ENCODE measurements at places on chromosomes 11 and 22. TPM values are rescaled to one million over a fixed set of nuclear protein-coding genes. Genes with fewer than 3 reads are reported as not detected.

MCM5 gene
- 99.6 TPM for total RNA-seq

PANX3 gene
- total RNA-seq: not detected

PRODH gene
- 39.0 TPM for total RNA-seq

SCGB1A1 gene
- not detected for total RNA-seq

APOL3 gene
- total RNA-seq: 0.35 TPM

DCDC1 gene
- not detected for total RNA-seq

GDPD5 gene
- 28.6 TPM for total RNA-seq

DRD2 gene
- total RNA-seq: 13.9 TPM

TNNI2 gene
- total RNA-seq: 8.6 TPM

FDXACB1 gene
- total RNA-seq: 4.3 TPM

GRCh38 chr11:79400717-79401330 lies 40.0 kb downstream of the TENM4 start:
- peak; percentile 53 for DNase-seq

DNA sequence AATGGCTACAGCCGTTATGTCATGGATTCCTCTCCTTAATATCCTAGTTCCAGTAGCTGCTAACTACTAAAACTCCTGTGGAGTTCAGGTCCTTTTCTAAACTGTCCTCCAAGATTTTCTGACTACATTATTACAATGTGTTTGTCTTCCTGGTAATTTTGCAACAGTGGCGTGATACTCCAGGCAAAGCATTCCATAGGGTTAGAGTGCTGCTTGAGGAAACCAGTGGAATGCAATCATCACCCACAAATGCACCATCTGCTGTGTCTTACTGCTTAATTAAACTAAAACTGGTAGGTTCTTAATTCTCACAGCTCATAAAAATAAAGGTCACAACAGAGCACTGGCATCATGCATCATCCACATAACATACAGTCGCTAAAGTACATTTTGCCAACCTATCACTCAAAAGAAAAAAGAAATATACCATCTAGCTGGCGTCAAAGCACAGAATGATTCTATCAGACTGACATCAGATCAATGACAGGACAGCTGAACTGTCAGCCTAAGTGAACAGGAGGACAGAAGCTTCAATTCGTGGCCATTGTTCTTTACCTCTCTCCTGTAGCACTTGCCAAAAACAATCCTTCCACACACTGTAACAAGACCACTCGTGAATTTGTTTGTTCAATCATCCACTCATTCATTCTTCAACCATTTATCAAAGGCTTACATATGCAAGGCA lies 182.5 kb downstream of the CADM1 start:
- no peak for DNase-seq

DNA sequence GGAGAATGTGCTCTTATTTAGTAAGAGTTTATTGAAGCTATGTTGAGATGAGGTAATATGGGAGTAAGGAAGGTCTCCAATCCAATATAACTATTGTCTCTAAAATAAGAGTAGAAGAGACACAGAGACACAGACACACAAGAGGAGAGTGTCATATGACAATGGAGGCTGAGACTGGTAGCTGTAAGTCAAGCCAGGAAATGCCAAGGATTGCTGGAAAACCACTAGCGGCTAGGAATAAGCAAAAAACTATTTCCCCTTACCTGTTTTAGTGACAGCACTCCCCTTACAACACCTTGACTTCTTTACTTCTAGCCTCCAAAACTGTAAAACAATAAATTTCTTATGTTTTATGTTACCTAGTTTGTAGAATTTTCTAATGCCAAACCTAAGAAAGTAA lies 1652.8 kb downstream of the LRRC4C start:
- no peak for DNase-seq

DNA sequence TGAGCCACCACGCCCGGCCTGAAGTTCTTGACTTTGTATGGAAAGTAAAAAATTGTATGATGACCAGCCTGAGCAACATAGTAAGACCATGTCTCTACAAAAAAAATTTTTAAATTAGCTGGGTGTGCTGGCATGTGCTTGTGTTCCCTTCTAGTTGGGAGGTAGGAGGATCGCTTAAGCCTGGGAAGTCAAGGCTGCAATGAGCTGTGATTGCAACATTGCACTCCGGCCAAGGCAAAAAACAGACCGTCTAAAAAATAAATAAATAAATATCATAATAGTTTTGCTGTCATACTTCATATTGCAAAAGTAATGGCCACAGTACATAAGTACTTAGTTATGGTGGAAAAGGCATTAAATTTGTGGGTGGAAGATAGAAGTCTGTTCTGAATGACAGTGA lies 3.4 kb downstream of the AGBL2 start:
- no peak for DNase-seq

DNA sequence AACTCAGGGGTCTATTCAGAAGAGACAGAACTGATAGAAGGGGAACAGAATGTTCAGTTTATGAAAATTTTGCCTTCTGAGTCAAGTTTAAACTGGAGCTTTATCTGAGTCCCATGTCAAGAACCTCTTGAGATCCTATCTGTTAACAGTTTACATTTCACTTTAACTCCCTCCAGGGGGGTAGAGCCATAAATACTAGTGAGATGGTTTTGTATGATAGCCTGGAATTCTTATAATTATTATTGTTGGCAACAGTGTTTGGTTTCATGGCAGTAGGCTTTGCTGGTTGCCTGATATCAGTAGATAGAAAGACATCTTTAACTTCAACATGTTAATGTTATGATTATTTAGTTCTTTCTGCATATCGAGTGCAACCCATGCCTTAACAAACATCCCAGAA lies 498.5 kb downstream of the INSC start:
- no peak for DNase-seq

DNA sequence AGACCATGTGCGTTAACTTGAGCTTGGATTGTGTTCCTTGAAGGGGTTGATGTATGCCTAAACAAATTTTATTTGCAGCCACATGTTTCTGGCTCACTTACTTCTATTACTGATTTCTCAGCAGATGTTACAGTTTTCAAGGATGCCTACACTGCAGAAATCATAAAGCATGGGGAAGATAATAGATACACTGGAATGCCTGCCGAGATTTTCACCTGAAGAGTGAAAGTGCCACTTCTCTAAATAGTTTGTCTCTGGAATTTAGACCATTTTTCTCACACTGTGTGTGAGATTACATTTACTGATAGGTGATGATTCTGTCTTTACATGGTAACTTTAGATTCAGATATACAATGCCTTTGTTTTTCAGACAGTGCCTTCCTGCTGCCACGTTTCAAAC lies 81.6 kb downstream of the SIK2 start:
- DNase-seq: no peak

- DNase-seq: peak; percentile 50
These were observed 9.1 kb downstream of the HPS5 start for GRCh38 chr11:18312663-18313420.

- no peak for DNase-seq
These were observed 523.8 kb downstream of the BRD1 start for GRCh38 chr22:49303781-49304461.

DNA sequence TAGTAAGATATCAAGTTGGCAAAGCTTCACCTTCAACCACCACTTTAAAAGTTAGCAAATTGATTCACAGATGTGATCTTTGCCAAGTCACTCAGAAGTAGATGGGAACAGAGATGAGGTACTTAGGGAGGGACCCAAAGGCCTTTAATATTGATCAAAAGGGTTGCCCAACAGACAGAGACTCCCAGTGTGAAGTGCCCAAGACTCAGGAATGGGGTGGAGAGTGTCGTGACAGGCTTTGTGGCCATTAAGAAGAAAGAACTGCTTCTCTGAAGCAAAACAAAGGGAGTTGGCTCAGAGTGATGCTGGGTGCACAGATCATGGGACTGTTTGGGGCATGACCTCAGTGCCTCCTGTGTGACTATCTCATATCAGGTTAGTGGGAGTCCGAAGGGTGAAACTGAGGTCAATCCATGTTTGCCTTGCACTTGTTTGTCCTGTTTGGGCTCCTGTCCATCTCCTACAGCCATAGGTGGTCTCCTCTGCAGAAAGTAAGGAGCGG lies 132.3 kb downstream of the APIP start:
- DNase-seq: no peak

DNA sequence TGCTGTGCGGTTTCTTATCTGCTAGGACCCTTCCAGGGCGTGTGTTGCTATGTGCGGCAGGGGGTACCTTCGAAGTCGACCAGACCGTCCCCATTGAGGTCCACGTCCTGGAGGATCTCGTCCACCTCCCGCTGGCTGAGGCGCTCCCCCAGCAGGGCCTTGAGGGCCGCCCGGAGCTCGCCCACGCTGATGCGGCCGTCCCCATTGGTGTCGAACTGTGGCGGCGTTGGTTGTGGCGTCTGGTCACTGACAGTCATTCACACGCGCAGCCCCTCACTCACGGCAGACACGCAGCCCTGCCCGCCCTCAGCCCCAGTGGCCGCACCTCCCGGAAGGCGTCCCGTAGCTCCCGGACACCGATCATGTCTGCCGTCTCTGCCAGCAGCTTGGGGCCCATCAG lies 3.5 kb downstream of the CABP2 start:
- no peak for DNase-seq

GRCh38 chr11:91998481-91998880 lies 226.1 kb upstream of the FAT3 start:
- DNase-seq: peak; percentile 61

GRCh38 chr11:109798521-109798920 lies 294.7 kb upstream of the ZC3H12C start:
- no peak for DNase-seq

DNA sequence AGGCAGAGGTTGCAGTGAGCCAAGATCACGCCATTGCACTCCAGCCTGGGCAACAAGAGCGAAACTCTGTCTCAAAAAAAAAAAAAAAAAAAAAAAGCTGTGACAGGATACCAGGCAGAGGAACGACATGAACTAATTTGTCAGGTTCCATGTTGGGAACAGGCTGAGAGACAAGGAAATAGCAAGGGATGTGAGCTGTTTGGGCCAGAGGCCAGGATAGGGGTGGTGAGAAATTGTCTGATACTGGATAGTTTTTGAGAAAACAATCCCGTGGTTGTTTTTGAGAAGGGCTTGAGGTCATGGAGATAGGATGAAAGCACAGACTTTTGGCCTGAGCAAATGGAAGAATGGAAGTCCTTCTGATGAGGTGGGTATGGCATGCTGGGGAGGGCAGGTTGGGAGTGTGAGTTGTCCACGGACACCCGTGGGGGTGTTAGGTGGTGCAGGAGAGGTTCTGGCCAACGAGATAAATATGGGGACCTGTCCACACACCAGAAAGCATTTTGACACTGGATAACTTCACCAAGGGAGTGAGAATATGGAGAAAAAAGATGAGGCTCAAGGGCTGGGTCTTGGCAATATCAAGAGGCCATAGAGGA lies 13.7 kb downstream of the PIWIL3 start:
- DNase-seq: no peak

GRCh38 chr11:17986711-17987220 lies 26.1 kb downstream of the SERGEF start:
- peak; percentile 35 for DNase-seq

DNA sequence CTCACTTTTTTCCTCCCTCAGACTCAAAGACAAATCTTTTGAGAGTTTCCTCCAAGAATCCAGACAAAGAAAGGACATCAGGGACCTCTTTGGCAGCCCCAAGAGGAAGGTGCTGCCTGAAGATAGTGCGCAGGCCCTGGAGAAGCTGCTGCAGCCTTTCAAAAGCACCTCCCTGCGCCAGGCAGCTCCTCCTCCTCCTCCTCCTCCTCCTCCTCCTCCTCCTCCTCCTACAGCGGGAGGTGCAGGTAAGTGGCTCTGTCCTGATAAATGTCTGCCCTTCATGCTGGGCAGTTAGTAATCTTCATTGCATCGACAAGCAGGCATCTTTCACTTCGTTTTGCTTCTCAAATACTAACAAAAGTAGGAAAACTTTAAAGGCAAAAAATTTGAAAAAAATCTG lies 82.8 kb upstream of the PARVA start:
- no peak for DNase-seq

DNA sequence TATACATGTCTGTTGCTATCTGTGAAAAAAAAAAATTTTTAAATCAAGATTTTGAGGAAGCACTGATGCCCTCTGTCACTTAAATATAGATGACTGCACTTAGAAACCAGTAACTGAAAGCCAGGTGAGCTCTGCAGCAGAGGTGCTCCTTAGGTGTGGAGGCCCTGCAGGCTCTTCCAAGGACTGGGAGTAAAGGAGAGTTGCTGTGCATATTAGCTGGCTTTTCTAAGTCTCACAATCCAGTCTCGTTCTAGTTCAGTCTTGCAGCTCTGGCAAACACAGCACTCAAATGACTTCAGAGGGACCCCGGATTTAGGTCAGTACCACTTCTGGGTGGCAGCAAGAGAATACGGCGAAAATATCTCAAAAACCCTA lies 61.0 kb downstream of the LARGE2 start:
- DNase-seq: no peak

DNA sequence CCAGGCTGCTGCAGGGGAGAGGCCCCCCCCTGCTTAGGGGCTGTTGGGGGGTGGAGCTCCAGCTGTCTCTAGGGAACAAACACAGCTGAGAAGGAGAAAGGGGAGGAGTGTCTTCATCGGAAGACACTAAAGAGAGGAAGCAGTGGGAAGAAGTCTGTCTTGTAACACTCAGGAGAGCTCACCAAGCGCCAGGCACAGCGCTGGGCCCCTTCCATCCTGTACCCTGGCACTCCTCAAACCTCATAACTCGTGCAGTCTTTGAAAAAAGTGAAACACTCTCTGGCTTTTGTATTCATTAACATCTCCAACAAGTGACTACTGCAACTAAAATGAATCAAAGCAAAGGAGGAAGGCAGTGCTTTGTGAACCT lies 67.4 kb upstream of the PRDM11 start:
- no peak for DNase-seq

- no peak for DNase-seq
These were observed 567.9 kb upstream of the CADM1 start for GRCh38 chr11:116072133-116072532.

DNA sequence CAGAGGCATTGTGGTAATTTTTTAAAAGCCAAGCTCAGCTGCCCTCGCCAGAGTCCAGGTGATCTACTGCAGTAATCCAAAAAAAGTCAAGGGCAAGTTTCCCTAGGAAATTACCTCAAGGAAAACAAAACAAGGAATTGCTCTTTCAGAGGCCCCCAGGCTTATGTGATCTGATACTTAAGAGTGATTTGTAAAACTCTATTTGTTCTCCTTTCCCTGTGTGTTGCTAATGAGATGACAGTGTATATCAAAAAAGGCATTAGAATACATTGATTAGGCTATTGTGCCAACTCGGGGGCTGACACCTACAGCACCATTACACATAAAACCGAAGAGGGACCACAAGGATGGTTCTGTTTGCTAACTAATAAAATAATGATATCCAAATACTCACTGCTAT lies 44.5 kb upstream of the CHRM4 start:
- no peak for DNase-seq

DNA sequence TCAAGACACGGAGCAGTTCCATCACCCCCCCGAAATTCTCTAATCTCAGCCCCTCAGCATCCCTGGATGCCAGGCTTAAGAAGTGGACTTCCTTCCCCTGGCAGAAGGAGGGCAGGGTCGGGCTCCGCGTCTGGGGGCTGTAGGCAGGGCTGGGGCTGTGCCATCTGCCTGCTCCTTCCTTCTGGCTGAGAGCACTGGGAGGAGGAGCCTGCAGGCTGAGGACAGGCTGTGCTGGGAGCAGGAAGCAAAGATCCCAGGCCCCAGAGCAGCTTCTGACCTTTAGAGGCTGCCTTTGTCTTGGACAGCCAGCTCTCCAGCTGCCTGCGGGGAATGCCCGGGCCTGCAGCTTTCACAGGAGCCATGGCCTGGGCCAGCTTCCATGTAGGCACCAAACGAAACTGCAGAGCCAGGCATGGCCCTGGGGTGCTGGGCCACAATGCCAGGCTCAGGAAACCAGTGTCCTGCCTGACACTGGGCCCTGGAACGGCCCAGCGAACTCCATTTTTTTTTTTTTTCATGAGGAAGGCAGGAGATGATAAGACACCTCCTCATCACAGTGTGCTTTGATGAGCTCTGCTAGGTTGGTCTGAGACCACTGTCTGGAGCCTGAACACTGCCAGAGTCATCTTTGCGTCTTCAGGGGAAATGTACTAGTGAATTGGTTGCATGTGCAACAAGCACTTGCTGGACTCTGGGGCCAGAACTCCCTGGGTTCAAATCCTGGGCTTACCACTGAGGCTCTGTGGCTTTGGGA lies 67.9 kb downstream of the MCM5 start:
- DNase-seq: no peak

All from Caco-2 (cell line).